ENCODE measurements at places on chromosomes 3 and 15.

DNA sequence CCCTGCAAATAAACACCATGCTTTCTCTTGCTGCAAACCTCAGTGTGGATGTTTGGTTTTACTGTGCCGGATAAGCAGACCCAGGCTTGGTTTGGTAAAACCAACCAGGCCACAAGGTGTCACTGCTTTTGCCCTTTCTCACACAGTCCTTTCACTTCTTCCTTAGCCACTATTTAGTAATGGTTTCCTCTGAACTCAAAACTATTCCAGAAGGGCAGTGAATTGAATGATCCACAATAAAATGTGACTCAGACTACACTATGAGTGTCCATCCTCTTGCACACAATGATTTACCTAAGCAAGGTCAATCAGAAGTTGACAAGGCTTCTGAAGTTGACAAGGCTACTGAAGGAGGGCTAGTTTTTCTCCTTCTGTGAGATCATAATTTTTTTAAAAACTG lies 552.4 kb upstream of the CCDC54 start:
- peak; percentile 12 for DNase-seq

GRCh38 chr3:149493315-149494021 lies 19.0 kb downstream of the TM4SF4 start:
- DNase-seq = no peak

DNA sequence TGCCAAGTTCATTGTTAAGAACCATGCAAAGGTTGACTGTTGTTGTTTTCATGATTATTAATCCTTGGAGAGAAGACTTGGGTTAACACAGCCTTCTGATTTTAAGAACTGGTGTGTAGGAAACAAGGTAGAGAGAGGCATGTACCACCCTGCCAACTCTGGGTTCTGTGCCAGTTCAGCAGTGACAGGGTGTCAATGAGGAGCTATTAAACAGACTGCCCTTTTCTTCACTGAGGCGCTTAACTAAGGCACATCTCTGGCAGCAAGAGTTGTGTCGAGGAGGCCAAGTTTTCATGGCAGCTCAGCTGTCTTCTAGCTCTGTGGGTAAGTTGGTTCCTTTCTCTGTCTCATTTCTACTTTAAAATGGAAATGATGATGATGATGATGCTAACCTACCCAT lies 117.6 kb downstream of the FEZF2 start:
- no peak for DNase-seq

GRCh38 chr3:127182848-127183714 lies 9.8 kb upstream of the PRR23E start:
- no peak for DNase-seq

DNA sequence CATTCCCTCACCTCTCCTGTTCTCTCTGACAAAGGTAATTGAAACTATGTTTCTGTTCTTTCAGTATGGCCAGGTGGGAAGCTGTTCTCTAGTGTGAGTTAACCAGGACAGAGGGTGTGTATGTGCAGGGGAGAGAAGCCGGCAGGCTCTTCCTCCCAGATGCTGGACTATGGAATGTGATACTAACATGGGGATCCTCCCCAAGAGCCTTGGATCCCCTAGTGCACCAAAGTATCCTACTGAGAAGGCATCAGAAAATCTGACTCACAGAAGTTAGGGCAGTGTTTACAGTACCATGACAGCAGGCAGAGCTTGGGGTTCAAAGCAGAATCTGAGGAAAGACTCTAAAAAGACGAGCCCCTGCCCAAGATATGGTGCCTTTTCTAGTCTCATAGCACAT lies 123.1 kb downstream of the APBA2 start:
- DNase-seq = no peak

All from cardiac muscle cell (in vitro differentiated cells and primary cell).